Left ventricle myocardium inferior (tissue), 1 donor: ENCODE measurements at places on chromosomes 5 and 9. TPM values are rescaled to one million over a fixed set of nuclear protein-coding genes. Genes with fewer than 3 reads are reported as not detected.

DNA sequence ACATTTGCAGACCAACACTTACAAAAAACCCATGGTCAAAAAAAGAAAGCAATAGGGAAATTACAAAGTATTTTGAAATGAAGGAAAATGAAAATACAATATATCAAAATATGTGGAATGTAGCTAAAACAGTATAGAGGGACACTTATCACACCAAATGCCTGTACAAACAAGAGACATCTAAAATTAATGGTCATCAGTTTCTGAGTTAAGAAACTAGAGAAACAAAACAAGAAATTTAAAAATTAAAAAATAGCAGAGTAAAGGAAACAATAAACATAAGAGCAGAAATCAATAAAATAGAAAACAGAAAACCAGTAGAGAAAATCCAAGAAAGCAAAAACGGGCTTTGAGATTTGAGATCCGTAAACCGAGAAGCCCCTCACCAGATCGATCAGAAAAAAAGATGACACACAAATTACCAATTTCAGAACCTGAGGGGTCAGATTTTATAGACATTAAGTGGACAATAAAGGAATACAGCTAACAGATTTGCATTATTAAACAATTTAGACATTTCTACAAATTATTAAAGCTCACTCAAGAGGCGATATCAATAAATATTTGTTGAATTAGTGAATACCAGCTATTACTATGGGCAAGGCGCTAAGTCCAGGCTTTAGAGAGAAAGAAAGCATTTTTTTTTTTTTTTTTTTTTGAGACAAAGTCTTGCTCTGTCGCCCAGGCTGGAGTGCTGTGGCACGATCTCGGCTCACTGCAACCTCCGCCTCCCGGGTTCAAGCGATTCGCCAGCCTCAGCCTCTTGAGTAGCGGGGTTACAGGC lies 1.0 kb upstream of the TENT2 start:
- DNase-seq: no peak

DNA sequence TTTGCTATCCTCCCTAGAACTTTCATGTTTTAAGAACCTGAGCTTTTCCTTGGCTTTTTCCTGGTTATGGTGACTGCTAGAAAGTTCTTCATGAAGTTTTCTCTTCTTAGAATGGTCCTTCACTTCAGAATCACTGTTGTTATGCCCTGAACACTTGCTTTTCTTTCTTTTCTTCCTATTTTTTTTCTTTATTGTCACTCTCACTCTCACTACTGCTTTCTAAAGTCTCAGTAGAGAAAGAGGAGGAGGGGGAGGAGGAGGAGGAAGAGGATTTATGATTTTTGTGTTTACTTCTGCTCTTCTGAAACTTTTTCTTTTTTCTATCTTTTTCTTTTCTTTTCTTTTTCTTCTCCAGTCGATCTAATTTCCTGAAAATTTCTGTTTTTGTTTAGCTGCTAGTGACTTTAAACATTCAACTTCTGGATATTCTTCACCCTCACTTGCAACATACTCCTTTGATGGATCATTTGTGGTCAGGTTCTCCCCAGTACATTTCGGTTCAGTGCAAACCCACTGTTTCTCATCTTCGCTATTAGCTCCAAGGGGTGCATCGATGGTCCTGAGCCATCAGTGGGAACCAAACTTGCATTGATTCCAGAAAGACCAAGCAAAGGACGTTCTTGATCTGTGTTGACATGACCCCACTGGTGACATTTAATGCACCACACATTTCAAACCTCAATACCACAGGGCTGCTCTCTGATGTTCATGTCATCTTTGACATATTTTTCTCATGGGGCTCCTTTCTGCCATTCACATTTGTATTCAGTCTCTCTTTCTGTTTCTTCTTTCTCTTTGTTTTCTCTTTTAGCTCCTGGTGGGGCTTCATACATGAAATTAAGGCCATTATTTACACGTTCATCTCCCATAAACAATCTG lies 81.6 kb upstream of the HAND1 start:
- DNase-seq: no peak

DNA sequence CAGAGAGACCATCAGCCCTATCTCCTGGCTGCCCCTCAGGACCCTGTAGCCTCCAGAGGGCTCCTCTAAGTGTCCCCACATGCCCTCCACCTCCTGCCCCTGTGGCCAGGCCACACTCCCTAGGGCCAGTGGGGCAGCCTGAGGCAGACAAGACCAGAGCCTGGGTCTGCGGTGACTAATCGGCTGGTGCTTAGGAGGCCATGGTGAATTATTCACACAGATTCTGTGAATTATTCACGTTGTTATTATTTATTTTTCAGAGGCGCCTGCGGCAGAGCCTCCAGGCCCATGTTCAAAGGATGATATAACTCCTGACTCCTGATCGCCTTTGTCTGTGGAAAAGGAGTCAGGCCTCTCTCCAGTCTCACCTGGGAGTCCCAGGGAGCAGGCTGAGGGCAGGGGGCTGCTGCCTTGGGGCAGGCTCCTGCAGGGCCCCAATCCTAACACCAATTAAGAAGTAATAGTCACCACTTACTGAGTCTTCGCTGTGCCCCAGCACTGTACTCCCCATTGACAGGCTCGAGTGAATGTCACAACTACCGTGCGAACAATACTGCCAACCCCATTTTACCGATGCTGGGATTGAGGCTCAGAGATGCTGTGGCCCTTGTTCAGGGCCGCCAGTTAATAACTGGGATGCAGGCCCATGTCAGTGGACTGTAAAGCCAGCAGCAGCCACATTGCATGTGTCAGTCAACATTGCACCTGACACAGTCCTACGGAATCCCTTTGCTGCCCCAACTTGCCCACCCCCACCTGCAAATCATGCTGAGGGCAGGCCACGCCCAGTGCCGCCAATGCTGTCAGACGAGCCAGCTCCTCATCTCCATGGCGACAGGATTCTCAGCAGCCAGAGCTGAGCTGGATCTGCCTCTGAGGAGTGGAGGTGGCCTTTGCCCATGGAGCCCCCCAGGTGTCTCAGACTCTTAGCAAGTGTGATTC lies 94.9 kb downstream of the PCDH1 start:
- DNase-seq: no peak

- no peak for DNase-seq
Observed at GRCh38 chr9:105757496-105758251, 63.3 kb downstream of the TMEM38B start.

- no peak for DNase-seq
Observed at GRCh38 chr9:36937951-36938350, 96.1 kb downstream of the PAX5 start.

GRCh38 chr9:107281184-107281583 lies 1.9 kb upstream of the RAD23B start:
- DNase-seq: no peak

DNA sequence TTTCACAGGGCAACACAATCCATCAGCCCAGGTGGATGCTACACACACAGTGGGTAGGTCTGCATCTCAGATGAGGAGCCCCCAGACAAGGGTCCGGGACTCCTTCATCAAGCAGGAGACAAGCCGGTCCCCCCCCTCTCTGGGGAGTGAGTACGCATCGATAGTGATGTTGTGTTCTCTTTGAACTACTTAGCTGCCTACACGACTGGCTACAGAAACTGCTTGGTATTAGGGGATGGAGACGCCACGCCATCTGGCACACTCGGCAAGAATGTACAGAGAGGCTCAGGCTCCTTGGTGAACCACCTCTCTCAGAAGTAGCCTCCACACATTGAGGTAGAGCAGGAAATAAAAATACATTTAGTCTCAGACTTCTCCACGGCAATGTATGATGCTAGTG lies 179.8 kb downstream of the CNTNAP3 start:
- DNase-seq: no peak

GRCh38 chr9:89623925-89624420 lies 19.2 kb downstream of the GADD45G start:
- DNase-seq: peak; percentile 44

- DNase-seq: no peak
Observed at GRCh38 chr9:136543830-136544547, 1.9 kb downstream of the NOTCH1 start.

DNA sequence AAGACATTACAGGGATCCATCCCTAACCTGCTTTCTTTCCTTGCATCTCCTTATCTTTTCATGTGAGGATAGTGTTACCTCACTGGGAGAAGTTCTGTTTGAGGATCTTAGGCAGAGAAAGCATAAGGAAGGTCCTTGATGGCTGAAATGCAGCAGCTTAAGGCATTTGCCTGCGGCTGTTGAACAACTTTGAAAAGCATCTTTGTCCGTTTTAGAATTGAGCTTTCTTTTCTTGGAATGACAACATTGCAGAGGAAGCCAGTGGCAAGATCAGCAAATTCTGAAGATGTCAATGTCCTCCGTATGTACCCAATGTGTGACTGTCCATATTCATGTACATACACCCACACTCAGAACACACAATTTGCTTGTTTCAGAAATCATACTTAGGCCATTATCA lies 436.2 kb downstream of the GABRG2 start:
- DNase-seq: no peak

DNA sequence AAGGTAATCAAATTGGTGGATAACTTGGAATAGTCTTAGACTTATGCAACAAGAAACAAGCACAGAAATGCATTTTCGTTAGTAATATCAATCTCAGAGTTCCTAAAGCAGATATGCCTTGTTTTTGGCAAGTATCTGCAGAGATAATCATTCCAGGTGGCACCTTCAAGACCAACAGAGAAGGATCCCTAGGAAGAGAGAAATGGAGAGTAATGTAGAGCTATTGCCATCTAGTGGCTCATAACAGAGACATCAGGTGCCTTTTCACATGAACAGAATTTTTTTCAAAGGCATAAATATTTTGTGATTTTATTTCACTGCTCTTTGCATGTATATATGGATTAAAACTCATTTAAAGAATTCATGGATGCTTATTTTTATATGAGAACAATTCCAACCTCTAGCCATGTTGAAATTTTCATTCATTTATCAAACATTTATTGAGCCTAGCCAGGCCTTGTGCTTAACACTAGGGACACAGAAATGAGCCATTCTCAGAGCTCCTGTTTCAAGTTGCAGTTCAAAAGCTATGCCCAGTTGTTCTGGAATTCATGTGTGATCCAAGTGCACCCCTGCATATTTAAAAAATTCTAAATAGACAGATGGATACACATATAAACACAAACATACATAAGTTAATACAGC lies 117.5 kb upstream of the OR13F1 start:
- DNase-seq: no peak

- no peak for DNase-seq
Observed at GRCh38 chr9:105359892-105360291, 87.9 kb upstream of the FSD1L start.

DNA sequence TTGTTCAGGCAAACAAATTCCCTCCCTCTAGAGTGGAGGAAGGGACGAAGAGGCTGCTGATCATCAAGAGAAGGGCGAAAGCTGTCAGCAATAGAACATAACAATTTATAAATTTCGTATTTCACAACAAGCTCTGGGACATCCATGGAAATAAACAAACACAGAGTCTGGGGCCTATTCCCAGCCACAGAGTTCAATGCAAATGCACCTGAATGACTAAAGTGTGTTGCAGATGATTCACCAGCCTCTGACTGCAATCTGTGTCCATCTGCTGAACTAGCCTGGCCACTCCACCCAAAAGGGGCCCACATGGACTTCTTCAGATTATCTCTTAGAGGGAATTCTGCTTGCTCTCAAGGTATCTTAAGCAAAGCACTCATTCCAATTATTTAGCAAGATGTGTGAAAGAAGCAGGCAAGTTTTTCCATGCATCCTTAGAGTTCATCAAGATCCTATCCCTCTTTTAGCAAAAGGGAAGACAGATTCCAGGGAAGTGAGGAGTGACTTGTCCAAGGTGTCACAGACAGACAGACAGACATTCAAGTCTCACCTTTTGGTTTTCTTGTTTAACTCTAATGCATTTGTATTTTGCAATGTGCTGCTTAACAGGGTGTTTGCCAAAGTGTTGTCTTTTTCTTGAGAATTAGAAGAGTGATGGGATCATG lies 307.8 kb upstream of the PAPPA start:
- no peak for DNase-seq

DNA sequence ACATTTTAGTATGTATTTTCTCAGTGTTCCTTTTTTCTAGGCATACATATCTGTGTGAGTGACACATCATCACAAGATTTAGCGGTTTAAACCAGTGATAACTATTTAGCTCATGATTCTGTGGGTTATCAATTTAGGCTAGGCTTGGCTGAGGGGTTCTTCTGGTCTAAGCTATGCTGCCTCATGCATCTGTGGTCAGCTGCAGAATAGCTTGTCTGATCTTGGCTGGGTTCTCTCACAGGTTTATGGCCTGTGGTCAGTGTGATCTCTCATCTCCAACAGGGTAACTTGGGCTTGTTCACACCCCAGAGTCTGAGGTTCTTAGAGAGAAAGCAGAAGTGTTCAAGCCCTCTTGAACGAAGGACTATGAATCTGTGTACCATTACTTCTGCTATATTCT lies 363.3 kb downstream of the KDM4C start:
- no peak for DNase-seq

- DNase-seq: no peak
Observed at GRCh38 chr9:76161541-76161940, 232.7 kb downstream of the RFK start.

- DNase-seq: peak; percentile 25
Observed at GRCh38 chr9:131422241-131422792, 28.4 kb downstream of the PRRC2B start.

DNA sequence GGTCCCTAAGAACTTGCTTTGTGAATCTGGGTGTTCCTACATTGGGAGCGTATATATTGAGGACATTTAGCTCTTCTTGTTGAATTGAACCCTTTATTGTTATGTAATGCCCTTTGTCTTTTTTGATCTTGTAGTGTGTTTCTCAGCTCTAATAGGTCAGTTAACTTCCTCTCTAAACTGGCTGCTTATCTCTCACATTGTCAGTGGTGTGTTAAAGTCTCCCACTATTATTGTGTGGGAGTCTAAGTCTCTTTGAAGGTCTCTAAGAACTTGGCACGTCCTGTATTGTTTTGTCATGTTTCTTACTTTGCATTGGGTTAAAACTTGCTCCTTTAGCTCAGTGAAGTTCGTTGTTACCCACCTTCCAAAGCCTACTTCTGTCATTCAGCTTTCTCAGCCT lies 36.2 kb downstream of the RIC1 start:
- no peak for DNase-seq

GRCh38 chr5:91535499-91535898 lies 152.4 kb upstream of the ARRDC3 start:
- no peak for DNase-seq

GRCh38 chr5:154523709-154524108 lies 45.7 kb upstream of the HAND1 start:
- no peak for DNase-seq

- no peak for DNase-seq
Observed at GRCh38 chr5:9365512-9365911, 180.4 kb downstream of the SEMA5A start.

DNA sequence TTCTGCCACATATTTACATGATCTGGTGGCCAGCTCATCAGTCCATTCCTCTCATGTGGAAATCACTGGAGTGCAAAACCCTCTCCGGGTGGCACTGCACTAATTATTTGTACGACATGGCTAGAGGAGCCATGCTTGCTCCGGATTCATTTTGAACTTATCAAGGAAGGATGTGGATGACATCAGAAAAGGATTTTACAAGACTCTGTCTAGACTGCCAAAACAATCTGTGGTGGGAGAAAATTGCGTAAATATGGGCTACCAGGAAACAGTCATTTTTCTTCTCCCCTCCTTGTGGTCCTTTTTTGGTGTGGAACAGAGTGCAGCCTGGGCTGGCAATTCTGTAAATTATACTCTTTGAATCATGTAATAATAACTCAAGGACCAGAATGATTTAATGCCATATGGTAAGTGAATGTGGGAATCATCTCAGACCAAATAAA lies 123.4 kb upstream of the IFNE start:
- no peak for DNase-seq

Gene EQTN
- not detected for total RNA-seq

Gene NOXA1
- 2.0 TPM for total RNA-seq

Gene IFNA21
- total RNA-seq: not detected

Gene GRM6
- not detected for total RNA-seq

Gene CLTA
- total RNA-seq: 60.4 TPM

Gene DND1
- 0.47 TPM for total RNA-seq

Gene ARHGEF28
- total RNA-seq: 2.1 TPM

Gene ZNF608
- 6.8 TPM for total RNA-seq

Gene PCDHB5
- 2.3 TPM for total RNA-seq
